ENCODE measurements at places on chromosomes 2 and 18.

GRCh38 chr2:225207043-225207442 is 164.8 kb upstream of the DOCK10 start:
- no peak for DNase-seq

GRCh38 chr18:75160364-75160763 is 48.6 kb downstream of the PTGR3 start:
- DNase-seq, result no peak

DNA sequence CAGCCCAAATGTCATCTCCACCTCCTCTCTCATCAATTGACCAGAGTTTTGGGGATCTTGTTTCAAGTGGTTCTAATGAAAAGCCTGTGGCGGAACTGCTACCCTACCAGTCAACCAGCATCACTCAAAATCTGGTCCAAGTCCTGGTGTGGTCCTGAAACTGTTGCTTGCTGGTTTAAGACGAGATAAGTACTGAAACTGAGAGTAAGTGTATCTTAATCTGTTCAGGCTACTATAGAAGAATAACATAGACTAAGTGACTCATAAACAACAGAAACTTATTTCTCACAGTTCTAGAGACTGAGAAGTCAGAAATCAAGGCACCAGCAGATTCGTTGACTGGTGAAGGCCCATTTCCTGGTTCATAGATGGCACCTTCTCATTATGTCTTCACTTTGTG is 879 bp upstream of the GALNT5 start:
- no peak for DNase-seq

DNA sequence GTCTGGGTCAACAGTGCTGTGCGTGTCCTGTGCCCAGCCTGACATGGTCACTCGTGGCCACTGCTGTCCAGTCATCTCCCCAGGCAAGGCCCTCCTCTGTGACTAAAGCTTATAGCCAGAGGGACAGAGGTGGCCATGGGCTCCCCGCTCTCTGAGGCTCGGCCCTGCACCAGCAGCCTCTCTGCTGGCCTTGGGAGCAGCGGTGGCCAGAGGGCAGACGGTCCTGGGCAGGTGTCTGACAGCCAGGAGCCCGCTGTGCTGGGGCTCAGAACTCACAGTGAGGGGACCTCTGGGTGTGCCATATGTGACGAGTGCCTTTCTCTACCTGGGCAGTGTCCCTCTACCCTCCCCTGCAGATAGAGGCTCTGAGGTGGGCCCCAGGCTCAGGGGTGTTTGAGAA is 98.7 kb downstream of the FAM210A start:
- no peak for DNase-seq

- no peak for DNase-seq
Measured at GRCh38 chr18:32582455-32582854, 111.8 kb upstream of the GAREM1 start.

DNA sequence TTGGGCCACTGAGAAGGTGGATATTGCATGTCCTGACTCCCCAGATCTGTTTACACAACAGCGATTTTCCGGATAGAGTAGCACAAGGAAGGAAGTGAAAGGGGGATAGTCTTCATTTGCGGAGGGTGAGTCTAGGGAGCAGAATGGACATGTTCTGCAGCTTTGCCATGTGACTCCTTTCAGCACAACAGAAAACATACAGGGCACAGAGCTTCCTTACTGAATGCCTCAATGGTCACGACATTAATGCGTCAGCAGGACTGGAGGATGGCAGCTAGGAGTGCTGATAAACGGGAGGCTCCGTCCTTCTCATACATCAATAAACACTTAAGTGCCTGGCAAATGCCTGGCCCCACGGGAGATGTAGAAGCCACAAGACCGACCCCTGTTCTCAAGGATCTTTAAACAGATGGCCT is 163.0 kb downstream of the FAM210A start:
- DNase-seq, result no peak

- DNase-seq, result no peak
Measured at GRCh38 chr2:222609381-222609780, 46.5 kb downstream of the FARSB start.

GRCh38 chr18:72866901-72867745 is 664 bp downstream of the NETO1 start:
- peak; percentile 1 for DNase-seq

Data from NK-92 treated with Interleukin-12 subunit alpha and Interleukin-12 subunit beta, amount 100 ng/mL, for 24 hours (cell line).